ENCODE measurements at places on chromosomes 7 and 10. TPM values are rescaled to one million over a fixed set of nuclear protein-coding genes. Genes with fewer than 3 reads are reported as not detected.

CNPY1 gene
- not detected for polyA plus RNA-seq

ENKUR gene
- 2.6 TPM for polyA plus RNA-seq

DNA sequence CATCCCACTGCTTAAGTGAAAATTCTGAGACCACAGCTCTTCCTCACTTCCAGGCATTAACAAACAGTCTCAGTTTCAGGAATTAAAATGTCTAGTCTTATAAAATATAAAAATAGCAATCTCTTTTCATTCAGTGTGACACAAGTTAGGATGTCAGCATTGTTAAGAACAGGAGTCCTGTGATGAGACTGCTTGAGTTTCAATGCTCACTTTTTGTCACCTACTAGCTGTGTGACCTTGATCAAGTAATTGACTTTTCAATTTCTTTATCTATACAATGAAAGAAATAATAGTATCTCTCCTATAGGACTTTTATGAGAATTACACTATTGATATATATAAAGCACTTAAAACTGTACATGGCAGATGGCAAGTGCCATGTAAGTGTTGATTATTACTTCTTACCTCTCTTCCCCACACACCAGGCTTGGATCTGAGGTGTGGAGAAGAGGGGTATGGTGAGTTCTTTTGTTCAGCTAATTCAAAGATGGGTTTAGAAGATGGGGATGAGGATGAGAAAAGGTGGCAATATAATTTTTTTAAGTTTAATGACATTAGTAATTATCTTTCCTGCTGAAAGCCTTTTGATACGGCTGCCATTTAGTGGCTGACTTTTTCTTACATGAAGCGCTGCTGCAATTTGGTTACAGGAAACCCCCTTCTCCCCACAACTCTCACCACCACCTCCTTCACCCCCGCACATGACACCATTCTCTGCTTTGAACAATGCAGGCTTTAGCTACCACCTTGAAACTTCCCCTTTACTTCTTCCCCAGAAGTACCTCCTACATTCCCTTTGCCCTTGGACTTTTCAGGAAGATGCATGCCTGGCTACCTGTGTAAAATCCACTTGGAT is 20.8 kb upstream of the HYAL4 start:
- DNase-seq, result no peak

- no peak for DNase-seq
Observed at GRCh38 chr7:5629941-5630340, 151.5 kb downstream of the RNF216 start.

GRCh38 chr10:49351669-49352068 is 44.2 kb downstream of the DRGX start:
- no peak for DNase-seq

- DNase-seq, result no peak
Observed at GRCh38 chr7:44150466-44150832, 9.3 kb upstream of the MYL7 start.

All from large intestine (tissue), 12 donors.